ENCODE measurements at places on chromosomes 5 and 9.

DNA sequence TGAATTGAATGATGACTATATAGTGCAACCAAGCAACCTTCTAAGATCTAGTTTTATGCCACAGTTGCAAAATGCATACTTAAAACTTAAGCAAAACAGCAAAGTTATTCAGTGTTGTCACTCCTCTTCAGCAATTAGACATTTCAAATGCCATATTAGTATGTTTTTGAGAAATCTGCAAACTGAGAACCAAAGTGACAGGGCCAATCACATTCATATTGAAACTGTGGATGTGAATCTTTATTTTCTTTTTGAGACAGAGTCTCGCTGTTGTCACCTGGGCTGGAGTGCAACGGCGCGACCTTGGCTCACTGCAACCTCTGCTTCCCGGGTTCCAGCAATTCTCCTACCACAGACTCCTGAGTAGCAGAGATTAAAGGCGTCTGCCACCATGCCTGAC, 249.2 kb upstream of the EFNA5 start:
- no peak for DNase-seq

GRCh38 chr9:130487500-130487899, 42.7 kb downstream of the ASS1 start:
- DNase-seq: no peak

DNA sequence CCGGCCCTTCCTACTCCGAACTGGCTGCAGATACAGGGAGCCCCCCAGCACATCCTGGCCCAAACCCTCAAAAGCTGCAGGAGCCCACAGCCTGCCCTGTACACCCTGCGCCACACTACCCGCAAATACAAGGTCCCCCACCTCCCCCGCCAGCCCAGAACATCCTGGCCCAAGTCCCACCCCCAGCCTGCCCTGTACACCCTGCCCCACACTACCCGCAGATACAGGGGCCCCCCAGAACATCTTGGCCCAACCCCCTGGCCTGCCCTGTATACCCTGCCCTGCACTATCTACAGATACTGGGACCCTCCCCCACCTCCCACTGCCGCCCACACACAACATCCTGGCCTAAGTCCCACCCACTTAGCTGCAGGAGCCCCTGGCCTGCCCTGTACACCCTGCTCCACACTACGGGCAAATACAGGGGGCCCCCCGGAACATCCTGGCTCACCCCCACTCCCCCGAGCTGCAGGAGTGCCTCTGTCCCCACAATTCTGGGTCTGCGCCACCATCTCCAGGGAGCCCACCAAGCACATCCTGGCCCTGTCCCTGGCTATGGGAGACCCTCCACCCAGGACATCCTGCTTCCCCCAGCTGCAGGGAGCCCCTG, 8.3 kb downstream of the LPCAT1 start:
- peak; percentile 23 for DNase-seq

GRCh38 chr9:119967867-119968535, 598.8 kb upstream of the BRINP1 start:
- no peak for DNase-seq

- DNase-seq: no peak
Observed at GRCh38 chr9:8356406-8356805, 556.8 kb upstream of the DMAC1 start.

DNA sequence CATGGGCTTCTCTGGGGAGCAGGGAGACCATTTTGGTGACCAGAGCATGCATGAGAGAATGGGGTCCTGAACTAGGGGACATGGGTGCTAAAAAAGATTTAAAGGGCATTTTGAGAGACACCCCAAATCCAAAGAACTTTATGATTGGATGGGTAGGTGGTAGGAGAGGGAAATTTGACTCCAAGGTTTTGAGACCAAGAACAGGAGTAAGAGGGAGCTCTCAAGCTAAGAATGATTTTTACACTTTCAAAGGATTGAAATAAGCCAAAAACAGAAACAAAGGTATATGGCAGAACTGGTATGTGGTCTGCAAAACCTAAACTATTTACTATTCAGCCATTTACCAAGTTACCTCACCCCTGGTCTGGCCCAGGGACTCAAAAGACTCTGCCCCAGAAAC, 318.2 kb upstream of the CLINT1 start:
- no peak for DNase-seq

DNA sequence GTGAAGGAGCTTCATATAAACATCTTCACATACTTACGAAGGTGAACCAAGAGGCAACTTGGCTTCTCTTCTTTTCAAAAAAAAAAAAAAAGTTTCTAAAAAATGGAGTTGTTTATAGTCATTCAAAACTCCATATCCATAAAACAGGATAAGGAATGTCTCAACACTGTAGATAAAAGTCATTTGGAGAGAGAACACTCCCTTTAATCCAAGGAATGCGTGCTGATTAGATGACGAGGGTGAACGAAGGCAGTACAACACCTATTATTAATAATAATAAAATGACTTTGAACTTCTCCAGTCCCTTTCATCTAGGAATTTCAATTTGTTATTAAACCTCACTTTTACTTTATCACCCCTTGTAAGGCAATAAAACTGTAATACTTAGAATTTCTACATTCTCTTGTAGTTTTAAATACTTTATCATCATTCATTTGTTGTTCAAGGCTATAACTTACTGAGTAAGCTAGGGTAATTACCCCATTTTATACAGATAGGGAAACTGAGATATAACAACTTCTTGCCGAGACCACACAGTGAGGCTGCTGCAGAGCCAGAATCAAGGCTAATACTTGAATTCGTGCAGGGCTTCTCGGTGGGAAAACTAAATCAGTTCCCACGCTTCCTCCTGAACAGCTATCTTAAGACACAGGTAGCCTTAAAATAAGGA, 377.1 kb downstream of the EFNA5 start:
- no peak for DNase-seq

DNA sequence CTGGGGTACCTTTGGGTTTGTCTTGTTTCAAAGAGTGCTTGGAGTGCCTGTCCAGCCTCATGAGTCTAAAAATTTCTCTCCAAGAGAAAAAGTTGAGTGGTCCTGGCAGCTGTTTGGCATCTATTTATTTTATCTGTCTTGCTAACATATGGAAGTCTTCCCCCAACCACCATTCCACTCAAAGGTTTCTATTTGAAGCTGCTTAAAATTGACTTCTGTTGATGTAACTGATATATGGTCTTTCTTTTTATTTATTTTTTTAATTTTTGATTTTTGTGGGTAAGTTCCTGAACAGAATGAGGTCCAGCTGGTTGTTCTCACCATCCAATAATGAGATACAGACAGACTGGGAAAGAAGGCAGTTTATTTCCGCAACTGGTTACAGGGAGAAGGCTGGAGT, 178.7 kb upstream of the SGCD start:
- no peak for DNase-seq

DNA sequence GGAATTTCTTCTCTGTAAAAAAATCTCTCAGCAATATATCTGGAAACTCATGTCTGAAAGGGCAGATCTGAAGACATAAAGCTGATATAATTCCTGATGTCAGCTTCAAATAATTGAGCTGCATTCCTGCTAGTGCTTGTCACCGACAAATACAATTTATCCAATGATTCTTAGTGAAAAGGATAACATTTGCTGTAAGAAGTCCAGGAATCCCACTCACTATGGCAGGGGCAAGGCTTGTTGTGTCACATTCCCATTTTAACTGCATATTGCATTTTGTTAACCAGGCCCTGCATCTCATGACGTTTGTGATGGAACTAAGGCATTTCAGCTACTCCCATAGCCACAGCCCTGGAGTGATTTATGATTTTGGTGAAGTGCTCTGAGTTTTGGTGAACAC, 160.1 kb upstream of the DAB2 start:
- DNase-seq: no peak

Data from dorsolateral prefrontal cortex (tissue), 122 donors.